ENCODE measurements at places on chromosomes 6 and 20.
A peak's percentile ranks its signal among the peaks of the same experiment; 100 is the strongest.

GRCh38 chr6:152206072-152206818 is 398.8 kb downstream of the ESR1 start:
- DNase-seq: peak; percentile 42

- DNase-seq: peak; percentile 75
Observed at GRCh38 chr6:41463062-41463930, 82.9 kb upstream of the FOXP4 start.

- DNase-seq: no peak
Observed at GRCh38 chr20:62011403-62011790, 54.3 kb downstream of the TAF4 start.

DNA sequence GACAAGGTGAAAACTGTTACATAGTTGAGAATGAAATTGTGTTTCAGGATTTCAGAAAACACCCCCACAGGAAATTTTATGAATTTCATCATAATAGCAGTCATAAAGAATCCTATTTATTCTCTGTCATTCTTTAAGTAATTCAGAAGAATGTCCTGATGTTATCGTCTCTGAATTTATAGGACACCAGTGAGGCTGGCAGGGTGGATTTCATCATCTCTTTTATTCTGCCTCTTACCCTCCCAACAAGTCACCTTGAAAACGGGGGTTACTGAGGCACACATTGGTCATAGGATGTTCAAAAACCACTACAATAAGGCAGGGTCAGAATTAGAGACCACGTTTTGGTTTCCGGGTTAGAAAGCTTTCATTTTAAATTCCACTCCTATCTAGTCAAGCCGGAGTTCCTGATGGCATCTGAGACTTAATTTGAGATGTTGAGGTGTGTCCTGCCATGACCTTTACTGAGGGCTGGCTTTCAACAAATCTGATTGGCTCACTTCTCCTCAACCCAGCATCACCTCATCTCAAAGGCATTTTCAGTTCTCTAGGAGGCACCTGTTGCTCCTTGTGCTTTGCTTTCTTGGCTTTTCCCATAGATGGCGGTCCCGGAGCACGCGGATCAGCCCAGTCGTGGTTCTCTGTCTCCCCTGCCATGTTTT is 230.6 kb upstream of the SUPT3H start:
- DNase-seq: peak; percentile 69

Data from fibroblast of mammary gland (primary cell).